Lung (tissue), 17 donors: ENCODE measurements at places on chromosomes 3 and 15.

GRCh38 chr15:90063770-90064247, 38.5 kb downstream of the IDH2 start:
- peak; percentile 33 for DNase-seq

DNA sequence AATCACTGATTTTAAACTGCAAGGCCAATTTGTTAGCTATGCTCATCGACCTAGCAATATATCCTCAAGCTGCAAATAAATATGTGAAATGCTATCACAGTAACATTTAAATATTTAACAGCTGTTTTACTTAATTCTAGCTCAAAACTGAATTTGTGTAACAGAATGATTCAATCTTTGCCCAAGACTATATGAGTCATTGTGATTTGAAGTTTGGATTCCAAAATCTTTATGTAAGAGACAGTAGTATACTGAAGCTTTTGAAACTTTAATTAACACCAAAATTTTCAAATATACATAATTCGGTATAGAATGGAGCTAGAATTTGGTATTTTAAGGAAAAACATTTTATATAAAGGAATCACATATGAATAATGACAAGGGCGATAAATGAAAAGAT, 603.0 kb upstream of the ROBO2 start:
- no peak for DNase-seq

DNA sequence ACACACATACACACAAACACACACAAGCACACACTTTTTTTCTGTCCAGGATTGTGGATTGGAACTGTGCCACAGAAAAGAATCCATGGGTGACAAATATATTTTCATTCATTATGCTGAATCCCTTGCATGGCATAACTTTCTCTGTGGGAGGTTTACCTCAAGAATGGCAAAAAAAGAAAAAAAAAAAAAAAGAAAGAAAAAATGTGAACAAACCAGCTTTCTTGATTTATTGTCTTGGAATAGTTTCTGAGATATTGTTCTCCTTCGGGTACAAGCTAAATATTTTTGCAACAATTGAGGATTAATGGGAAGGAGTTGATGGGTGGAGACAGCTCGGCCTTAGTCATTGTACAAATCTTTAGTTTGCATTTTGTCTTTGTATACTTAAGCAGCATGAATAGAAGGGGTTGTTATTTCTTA, 153.1 kb downstream of the GMNC start:
- no peak for DNase-seq

DNA sequence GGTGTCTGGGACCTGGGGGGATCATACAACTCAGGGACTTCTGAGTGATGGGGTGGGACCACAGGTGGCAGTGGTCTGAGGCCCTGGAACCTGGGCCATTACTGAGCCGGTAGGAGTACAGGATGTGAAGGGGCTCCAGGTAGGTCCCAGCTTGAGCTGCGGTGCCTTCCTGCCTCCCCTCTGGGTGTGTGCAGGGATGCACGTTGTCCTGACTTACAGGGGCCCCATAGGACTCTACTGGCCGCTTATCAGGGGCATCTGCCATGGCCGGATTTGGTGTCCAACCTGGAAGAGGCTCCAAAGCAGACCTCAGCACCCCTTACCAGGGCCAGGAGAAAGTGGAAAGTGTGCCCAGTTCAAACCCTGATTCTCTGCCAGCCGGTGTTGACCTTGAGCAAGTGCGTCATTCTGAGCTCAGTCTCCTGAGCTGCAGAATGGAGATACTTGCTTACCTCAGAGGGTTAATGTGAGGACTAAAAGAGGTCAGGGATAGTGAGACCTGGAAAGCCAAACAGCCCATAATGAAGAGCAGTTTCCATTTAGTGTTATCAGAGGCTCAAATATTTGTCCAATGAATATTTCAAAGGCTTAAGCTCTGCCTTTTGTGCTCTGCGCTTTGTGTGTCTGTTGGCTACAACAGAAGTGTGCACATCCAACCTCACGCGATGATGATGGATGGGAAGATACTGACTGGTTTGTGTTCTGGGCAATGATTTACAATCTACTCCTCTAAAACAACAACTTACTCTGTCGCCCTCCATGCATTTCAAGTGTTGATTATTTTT, 35.4 kb upstream of the ESYT3 start:
- no peak for DNase-seq

DNA sequence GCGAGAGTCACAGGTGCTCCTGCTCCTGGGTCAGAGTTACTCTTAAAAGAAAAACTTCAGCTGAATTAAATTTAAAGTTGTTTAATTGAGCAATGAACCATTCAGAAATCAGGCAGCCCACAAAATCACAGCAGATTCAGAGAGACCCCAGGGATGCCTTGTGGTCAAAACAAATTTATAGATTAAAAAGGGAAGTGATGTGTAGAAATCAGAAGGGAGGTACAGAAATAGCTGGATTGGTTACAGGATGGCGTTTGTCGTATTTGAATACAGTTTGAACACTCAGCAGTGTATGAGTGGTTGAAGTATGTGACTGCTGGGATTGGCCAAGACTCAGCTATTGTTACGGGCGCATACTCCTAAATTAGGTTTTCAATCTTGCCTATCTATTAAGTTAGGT, 58.6 kb downstream of the UACA start:
- DNase-seq: no peak

DNA sequence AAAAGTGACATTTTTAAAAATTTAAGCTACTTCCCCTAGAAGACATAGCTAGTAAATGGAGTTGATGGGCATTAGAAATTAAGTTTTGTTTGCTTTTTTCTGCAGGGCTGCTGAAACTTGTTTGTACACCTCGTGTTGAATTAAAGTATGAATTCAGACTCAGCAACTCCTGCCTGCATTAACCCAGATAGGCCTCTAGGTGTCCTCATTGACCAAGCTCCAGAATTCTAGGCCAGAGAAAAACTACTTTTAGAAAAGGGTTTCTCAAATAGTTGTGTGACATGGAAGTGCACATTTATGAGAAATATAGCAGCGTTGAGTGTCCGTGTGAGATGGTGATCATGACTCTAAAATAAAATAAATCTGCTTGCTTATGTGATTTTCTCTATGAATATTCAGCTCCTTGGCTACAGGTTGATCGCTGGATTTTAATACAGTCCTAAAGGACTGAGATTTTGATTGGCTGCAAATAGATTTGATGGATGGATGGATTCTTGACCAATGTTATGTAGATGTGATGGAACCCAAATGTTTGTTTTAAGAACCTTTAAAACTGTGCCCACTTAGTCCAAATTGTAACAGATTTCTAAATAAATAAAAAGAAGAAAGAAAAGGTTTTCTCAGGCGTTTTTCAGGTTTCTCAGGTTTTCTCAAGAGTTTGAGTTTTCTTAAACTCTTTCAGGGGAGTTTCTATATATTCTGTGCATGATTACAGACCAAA, 39.4 kb upstream of the LMOD3 start:
- DNase-seq: peak; percentile 74

DNA sequence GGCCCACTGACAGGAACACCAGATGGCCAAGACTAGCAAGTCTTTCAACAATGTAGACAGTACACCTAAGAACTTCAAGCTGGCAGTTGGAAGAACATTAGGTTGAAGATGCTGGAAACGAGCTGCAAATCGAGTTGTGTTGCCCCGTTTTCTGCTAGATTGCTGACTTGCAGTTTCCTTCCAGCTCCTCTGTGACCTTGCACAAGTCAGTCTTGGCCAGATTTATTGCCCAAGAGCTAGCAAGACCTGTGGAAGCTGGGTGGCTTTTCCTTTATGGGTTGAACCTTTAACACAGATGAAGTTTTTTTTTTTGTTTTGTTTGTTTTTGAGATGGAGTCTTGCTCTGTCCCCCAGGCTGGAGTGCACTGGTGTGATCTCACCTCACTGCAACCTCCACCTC, 2.9 kb upstream of the RBM6 start:
- DNase-seq: no peak

- peak; percentile 80 for DNase-seq
Observed at GRCh38 chr3:50572158-50572557, 2.8 kb downstream of the HEMK1 start.

- DNase-seq: peak; percentile 17
Observed at GRCh38 chr3:19348941-19349564, 200.7 kb downstream of the KCNH8 start.

DNA sequence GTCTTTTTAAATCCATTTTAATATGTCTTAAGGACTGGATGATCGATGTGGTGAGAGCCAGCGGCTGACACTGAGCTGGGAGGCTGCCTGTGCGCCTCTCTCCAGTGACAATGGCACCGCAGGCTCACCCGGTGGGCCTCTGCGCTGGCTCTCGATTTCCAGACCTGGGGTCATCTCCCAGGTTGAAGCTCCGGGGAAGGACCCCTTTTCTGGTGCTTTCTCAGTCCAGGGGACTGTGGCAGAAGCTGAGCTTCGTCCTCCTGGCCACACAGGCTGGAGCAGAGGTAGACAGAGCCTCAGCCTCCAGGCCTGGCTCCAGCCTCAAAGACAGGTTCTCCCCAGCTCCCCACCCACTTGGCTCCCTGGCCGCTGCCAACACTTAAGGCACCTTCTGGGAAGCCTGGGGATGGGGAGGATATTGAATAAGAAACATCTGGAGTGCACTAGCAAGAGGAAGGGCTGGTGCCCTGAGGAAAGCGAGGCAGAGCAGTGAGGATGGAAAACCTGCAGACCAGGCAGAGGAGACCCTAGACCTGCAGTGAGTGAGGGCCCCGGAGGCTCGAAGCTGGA, 154.2 kb upstream of the SMAD3 start:
- DNase-seq: no peak

DNA sequence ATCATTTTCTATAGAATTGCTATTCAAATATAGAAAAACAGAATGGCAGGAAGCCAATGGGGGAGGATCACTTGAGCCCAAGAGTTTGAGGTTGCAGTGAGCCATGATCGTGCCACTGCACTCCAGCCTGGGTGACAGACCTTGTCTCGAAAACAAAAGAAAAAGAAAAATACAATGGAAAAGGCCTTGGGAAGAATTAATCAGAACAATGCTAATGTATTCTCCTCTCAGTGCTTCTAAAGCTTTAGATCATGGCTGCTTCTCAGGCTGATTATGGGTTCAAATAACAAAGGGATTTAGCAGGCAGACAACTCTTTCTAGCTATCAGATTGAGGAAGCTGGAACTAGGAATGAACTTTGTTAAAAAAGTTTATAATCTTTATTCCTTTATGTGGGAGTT, 115.8 kb downstream of the PDCD6IP start:
- DNase-seq: no peak

DNA sequence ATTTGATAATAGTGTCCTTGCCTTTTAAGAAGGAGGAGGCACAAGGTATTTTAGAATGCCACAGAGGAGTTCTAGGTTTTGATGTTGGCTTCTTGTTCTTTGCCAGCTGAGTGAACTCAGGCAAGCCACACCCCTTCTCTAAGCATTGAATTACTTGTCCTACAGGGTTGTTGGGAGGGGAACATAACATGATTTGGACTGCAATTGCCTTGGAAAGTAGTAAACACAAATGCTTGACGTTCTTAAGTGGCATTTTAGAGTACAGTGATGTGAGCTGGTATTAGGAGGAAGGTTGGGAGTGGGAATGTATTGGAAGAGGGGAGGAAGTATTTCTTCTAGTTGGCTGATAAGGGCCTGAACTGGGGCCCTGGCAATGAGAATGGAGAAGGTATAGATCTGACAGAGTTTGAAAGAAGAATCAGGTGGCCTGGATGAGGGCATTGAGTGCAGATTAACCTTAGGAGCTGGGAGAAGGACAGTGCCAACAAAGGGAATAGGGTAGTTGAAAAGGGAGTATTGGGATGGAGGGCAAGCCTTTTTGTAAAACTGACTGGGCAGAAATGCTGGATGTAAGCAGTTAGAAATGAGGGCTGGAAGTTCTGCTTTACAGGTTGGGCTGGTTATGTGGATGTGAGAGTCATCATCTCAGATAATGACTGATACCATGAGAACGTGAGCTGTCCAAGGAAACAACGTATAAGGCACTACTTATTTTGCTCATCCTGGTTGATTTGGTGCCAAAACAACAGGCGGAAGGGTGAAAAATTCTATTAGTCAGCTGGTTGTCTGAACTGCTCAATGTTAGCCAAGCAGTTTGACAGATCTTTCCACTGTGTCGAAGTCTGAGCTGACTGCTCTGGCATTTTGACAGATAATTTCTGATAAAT, 16.7 kb downstream of the KAT2B start:
- no peak for DNase-seq

DNA sequence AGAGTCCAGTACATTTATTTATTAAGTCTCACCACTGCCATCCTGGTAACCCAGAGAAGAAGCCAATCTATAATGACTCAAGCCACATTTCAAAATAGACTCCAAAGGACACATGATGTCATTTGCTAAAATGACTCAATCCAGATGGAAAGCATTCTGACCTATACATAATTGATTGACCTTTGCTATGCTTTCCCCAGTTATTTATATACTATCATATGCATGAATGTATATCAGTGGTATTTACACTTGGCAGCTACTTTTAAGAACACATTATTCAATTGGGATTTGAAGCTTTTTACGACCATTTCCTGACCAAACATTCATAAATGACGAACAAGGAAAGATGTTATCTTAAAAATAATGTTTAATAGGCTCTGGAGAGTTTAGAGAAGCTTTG, 297.2 kb downstream of the FHIT start:
- no peak for DNase-seq

GRCh38 chr3:131361464-131362421, 19.8 kb upstream of the NUDT16 start:
- DNase-seq: peak; percentile 74

DNA sequence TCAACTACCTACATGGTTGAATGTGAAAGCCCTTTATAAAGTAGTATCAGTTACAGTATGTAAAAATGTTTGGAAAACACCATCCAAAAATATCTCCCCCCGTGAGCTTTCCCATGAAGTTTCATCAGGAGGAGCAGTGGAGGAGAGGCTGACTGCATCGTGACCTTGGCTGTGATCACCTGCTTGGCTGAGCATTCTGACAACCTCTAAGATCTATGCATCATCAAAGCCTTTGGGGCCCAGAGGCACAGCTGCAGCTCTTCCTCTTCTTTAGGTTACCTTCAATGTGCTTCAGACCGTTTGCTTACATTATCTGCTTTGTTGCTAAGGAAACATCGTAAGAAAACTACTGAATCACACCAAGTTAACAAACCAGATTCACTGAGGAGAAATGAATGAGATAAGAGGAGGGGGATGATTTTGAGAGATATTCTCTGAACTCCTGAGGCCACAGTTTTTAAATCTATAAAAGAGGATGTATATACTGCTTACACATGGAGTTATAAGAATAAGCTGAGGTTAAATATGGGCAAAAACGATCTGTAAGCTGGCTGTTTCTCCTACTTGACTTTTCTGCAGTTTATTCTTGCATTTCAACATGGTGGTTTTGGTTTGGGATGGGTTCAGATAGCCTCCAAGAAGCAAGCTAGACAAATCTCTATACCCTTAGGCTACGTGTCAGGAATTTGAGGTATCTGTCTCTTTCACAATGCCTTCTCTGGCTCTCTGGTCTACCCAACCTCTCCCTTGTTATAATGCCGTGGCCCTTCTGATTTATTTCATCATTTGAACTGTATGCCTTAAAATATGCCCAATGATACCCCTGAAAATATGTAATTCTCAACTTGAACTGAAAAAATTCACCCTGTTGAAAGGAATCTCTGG, 4.0 kb downstream of the GCSAM start:
- no peak for DNase-seq

- no peak for DNase-seq
Observed at GRCh38 chr3:53151465-53151864, 9.5 kb upstream of the PRKCD start.

GRCh38 chr3:94494992-94495391, 432.1 kb downstream of the NSUN3 start:
- DNase-seq: no peak

- DNase-seq: no peak
Observed at GRCh38 chr15:81643771-81644170, 269.8 kb upstream of the TMC3 start.
